ENCODE measurements at places on chromosomes 1 and 21.

- DNase-seq = no peak
Measured at GRCh38 chr1:214977110-214977509, 105.4 kb upstream of the KCNK2 start.

- no peak for DNase-seq
Measured at GRCh38 chr1:41920658-41921057, 1.9 kb upstream of the HIVEP3 start.

- no peak for DNase-seq
Measured at GRCh38 chr1:8070381-8070811, 44.3 kb upstream of the ERRFI1 start.

DNA sequence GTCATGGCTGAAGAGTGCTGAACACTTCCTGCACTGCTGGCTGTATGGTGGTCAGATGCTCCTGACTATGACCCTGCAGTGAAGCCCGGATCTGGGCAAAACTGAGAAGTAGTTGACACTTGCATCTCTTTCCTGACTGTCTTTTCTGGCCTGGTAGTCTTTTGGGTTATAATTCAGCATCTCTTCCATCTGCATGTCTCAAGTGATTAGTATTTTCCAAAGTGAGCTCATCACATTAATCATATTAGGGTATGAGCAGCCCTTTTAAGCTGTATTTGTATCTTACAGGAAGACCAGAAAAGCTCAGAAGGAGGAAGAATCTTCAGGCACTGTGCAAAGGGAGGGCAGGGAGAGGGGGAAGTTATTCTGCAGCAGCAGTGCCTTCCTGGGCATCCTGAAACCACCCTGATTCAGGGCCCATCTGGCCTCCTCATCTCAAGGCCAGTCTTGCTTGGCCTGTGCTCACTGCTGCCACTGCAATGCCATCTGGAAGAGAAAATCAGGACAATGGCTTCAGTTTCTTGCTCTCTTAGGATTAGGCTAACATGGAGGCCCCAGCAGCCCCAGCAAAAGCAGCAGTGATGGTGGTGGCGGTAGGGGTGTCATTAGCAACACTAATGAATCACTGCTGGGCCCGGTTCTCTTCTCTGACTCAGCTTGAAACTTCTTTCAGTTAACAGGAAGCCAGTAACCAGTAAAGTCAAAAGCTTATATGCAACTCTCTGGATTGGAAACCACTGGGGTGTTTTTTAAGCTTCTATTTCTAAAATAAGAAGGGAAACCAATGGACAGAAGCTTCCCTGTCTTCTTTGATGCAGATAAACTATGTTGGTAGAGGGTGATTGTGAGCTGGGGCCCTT, 63.3 kb upstream of the WDR26 start:
- DNase-seq = no peak

- DNase-seq = no peak
Measured at GRCh38 chr1:208211921-208212843, 32.0 kb downstream of the PLXNA2 start.

DNA sequence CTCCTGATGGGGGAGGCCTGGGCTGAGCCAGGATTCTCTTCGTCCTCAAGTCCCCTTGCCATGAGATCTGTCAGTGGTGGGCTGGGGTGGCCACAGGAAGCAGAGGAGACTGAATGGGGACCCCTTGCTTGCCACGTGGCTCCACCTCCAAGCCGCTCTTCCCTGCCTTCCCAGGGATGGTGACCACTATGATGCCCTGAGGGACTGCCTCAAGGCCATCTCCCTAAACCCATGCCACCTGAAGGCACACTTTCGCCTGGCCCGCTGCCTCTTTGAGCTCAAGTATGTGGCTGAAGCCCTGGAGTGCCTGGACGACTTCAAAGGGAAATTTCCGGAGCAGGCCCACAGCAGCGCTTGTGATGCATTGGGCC, 20.9 kb upstream of the TMEM222 start:
- DNase-seq = no peak

DNA sequence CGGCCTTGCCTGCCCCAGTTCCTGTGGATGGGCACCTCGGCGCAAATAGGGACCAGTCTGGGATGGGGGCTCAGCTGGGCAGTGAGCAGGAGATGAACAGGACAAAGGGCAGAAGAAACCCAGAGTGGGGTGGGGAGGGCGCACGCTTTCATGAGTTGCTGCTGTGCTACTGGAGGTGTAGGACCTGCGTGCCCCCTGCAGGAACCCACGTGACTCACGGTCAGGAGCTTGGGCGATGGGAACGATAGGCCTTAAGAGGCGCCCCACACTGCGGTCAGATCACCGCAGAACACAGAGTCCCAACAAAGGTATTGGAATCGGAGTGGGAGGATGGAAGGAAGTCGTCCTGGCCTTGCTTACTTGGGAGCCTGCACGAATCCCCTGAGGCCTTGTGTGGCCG, 17.2 kb downstream of the PRDM15 start:
- no peak for DNase-seq

- DNase-seq = peak; percentile 28
Measured at GRCh38 chr1:113042285-113043143, 30.5 kb upstream of the LRIG2 start.

DNA sequence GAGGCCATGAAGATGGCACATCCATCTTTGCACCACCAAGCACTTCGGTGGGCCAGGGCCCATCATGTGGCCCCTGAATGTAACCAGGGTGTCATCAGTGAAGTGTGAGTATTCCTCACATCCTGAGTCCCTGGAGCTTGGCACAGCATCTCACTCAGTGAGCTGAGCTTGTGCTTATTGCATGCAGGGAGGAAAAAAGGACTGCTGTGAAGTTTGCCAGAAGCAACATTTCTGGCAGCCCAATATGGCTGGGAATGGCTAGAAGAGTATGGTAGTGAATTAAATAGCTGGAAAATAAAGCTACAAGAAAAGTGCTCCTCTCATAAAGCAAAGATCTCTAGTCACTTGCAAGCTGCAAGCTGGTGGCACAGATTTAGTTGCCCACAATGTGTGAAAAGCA, 109.3 kb downstream of the TNFSF18 start:
- DNase-seq = no peak

DNA sequence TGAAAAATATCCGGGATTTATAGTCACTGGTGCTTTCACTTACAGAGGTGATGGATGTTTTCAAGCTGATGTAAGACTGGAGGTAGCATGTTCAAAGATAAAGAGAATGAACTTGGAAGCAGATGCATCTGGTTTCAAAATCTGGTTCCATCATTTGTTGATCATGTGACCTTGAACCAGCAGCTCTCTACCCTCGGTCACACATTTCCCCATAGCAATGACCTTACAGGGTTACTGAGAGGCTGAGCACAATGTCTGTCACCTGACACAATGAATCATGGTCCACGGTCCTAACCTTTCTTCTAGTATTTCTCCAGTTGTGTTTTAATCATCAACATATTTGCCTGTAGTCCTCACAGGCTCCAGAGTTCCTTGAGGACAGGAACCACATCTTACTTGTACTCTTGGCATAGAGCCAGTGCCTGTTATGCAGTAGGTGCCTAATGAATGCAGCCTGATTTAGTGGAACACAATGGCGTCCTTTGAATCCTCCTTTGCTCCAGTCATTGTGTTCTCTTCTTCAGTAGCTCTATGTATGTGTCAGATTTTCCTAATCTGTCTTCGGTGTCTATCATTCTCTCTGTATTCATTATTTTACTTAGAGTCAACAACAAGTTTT, 667.3 kb downstream of the PTPRU start:
- DNase-seq = no peak

GRCh38 chr1:54374766-54375165, 31.4 kb downstream of the SSBP3 start:
- DNase-seq = no peak

DNA sequence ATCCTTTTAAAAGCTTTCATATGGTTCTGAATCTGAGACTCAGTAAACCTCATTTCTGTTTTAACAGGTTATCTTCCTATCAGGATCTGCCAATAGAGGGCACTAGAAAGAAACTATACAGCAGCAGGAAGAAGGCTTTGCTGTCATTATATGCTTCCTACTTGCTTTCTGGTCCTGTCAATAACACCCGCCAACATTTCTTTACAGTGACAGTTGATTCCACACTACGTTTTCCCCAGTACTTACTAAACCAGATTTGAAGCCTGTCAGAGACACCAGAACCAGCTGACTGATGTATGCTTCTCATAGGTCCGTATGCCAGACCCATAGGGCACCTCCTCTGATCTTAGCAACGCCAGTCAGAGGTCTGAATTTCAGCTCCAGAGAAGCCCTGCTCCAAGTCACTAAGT, 341.0 kb upstream of the NEGR1 start:
- no peak for DNase-seq

- DNase-seq = no peak
Measured at GRCh38 chr1:145922266-145922665, 3.7 kb upstream of the PEX11B start.

Data from memory B cell (primary cell).